ENCODE measurements at places on chromosomes 4 and X.

GRCh38 chr4:150874338-150875226 is 140.5 kb downstream of the LRBA start:
- no peak for DNase-seq

- DNase-seq = no peak
Measured at GRCh38 chr4:97027728-97028410, 1115.4 kb downstream of the STPG2 start.

DNA sequence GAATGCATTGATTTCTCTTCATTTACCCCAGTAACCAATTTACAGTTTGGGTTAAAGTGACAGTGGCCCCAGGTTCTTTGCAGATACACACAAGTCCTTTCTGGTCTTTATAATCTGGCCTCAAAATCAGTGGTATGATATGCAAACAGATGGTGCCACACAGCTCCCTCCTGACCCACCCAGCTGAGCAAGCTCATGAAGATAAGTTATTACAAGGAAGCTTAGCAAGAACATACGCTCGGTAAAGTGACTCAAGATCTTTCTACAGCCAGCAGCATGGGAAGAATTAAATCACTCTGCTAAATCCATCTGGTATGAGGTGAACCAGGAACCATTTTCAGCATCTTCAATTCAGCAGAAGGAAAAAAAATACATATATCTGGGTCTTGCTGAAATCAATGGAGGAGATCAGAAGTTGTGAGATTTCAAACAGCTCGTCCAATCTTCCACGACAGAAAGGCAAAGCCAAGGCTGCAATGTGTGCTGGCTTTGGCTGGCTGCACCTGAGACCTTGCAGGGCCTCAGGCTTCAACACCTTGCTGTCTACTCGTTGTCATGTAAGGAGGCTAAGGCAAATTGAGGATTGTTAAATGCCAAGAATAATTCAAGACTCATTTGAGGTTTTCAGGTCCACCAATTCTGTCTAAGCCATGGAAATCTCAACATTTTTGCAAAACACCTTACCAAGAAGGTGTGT is 28.2 kb downstream of the SEL1L3 start:
- no peak for DNase-seq

DNA sequence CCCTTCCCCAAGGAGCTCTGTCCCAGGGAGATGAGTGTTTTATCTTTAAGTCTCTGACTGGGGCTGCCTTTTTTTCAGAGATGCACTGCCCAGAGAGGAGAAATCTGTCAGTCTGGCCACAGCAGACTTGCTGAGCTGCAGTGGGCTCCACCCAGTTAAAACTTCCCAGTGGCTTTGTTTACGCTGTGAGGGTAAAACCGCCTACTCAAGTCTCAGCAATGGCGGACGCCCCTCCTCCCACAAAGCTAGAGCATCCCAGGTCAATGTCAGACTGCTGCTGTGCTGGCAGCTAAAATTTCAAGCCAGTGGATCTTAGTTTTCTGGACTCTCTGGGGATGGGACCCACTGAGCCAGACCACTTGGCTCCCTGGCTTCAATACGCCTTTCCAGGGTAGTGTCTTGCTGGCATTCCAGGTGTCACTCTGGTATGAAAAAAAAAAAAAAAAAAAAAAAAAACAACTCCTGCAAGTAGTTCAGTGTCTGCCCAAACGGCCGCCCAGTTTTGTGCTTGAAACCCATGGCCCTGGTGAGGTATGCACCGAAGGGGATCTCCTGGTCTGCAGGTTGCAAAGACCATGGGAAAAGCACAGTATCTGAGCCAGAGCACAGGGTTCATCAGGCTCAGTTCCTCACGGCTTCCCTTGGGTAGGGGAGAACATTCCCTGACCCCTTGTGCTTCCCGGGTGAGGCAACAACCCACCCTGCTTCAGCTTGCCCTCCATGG is 1616.1 kb upstream of the ADGRL3 start:
- no peak for DNase-seq

DNA sequence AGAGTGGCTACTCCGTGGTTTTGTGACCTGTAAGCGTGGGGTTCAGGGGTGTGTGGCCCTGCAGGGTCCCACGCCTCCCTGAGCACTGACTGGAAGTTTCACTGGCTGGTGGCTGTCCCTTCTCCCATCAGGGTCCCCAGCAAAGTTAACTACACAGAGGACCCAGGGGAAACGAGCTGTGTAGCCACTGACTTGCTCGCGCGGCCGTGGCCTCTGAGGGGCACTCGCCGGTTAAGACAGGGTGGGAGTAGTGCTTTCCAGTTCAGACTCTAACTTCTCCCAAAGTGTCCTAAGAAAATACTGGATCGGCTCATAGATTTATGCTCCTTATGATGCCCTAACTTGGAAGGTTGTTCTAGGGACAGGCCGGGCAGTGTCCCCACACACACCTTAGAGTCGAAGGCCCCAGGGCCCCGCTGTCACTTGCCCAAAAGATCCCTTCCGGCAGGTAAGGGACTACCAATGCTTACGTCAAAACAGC is 28.2 kb downstream of the NELFA start:
- no peak for DNase-seq

DNA sequence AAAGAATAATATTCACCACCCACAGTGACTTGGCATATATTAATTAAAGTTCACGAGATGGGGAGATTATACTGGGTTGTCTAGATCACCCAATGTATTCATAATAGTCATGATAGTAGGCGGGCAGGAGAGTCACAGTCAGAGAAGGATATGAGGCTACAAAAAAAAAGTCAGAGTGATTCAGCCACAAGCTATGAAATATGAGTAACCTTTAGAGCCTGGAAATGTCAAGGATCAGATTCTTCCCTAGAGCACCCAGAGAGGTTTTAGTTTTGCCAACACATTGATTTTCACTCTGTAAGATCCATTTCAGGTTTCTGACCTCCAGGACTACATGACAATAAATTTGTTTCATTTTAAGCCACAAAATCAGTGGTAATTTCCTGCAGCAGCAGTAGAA is 501.9 kb downstream of the GABRG1 start:
- DNase-seq = no peak

- DNase-seq = no peak
Measured at GRCh38 chrX:68944211-68944610, 115.4 kb downstream of the EFNB1 start.

DNA sequence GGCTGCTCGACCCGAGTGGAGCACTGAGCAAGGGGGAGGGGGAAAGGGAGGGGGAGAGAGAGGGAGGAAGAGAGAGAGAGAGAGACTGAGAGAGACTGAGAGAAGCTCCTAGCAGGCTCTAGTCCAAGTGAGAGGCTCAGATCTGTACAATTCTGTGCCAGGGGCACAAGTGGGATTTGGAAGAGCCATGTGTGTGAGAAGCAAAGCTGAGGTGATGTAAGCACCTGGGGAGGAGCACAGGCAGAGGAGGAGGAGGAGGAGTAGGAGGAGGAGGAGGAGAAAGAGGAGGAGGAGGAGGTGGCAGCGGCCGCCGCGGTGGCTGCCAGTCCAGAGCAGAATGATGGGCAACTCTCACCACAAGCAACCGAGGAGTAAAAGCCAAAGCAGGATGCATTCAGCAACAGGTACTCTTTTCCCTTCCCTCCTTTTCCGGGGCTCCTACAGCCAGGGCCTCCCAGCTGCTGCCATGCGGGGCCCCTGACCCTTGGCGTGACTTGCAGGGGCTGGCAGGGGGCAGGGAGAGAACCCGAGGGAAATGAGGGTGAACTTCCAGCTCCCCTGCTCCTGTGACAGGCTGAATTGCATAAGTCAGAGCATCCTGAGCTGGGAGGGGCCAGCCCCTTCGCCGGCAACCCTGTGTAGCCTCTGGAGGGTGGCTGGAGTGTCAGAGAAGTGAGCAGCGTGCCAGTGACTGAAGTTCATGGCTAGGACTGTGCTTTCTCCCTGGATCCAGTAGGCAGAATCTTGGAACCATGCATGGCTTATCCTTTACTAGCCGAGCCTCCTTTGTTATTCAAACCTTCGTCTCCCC is 62.2 kb downstream of the RTL5 start:
- DNase-seq = no peak

GRCh38 chrX:154979629-154980028 is 42.9 kb downstream of the F8 start:
- no peak for DNase-seq

GRCh38 chrX:21948897-21949578 is 8.5 kb downstream of the SMS start:
- DNase-seq = no peak

- no peak for DNase-seq
Measured at GRCh38 chrX:51361251-51361650, 28.6 kb downstream of the NUDT10 start.

GRCh38 chr4:30866346-30866745 is 146.2 kb downstream of the PCDH7 start:
- DNase-seq = no peak

DNA sequence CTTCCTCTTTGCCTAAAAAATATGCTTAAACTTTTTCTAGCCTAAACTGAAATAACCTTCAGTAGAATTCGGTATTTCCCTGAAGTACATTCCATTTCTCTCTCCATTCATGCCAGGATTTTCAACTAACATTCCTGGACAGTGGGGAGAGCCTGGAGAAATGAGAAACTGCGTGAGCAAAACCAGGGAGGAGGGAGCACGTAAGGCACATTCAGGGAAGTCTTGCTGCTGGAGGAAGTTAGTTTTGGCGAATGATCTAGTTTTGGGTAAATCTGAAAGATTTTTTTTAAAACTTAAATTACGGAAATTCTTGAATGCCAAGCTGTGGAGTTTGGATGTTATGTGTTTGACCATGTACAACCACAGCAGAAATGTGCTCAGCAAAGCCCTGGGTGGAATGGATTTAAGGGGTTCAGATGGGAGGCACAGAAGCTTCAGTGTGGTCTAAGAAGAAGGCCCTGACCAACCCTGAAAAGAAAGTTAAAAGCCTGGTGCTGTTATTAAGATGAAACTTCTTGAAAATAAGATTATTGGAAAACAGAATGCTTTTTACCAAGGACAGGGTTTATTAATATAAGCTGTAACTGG is 347.8 kb downstream of the ANK2 start:
- peak; percentile 64 for DNase-seq

- no peak for DNase-seq
Measured at GRCh38 chr4:115763051-115763450, 649.6 kb upstream of the NDST4 start.

Data from fibroblast of skin of left quadriceps (primary cell).